ENCODE measurements at places on chromosomes 16 and 17. TPM values are rescaled to one million over a fixed set of nuclear protein-coding genes. Genes with fewer than 3 reads are reported as not detected.

GRCh38 chr16:21953541-21953902, 361 bp downstream of the UQCRC2 start:
- DNase-seq, result no peak

GRCh38 chr16:27195941-27196595, 7.3 kb upstream of the KDM8 start:
- DNase-seq, result no peak

DNA sequence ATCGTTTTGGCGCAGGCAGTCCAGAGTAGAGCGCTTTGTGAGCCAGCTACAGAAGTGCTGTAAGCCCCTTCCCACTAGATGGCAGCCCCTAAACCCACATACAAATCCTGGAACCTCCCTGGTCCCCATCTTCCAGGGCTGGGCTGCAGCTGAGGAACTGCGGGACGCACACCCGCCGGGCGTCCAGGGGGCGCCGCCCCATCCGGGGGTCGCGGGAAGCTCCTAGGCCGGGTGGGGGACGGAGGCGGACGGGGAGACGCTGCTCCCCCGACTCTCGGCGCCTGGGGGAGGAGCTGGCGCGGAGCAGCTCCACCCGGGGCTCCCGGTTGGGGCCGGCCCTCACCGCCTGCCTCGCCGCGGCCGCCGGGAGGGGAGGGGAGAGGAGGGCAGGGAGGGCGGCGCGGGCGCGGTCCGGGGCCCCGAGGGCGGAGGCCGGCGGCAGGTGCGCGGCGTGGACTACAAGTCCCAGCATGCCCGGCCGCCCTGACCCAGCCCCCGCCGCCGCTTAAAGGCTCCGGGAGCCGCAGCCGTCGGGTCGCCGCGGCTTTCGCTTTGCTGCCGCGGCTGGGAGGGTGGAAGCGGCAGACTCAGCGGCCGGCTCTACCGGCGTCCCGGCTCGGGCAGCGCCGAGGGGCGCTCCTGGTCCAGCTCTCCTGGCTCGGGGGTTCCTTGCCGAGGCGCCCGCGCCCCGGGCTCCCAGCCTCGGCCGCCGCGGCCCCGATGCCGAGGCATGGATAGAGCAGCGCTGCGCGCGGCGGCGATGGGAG, at the start of gene KSR1:
Gene KSR1 (plus strand): TSS at position 535 of the 767 bp plus-strand sequence. CDS start 196 bp downstream, at position 731.
- DNase-seq, result no peak

- DNase-seq, result no peak
Measured at GRCh38 chr17:68400404-68400735, 56.9 kb downstream of the WIPI1 start.

DNA sequence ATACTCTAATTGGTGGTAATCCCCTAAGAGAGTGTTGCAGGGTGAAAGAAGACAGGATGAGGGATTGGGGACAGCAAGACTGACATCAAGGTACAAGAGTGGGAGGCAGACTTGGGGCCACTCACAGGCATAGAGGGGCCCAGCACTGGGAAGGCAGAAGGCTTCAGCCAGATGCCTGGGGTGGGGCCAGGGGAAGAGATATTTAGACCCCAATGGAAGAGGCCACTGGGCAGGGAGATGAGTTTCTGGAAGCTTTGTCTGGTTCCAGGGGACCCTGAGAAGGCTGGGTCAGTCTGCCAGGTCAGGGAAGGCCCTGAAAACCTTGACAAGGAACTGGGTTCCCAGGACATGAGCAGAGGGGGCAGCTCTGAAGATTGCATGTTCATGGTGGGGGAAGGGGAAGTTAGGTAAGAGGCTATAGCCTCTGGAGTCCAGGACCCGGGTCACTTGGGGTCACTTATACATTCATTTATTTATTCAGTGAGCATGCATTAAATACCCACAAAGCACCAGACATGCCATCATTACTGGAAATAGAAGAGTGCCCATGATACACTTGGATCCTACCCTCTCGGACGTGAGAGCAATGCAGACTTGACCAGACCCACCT, 92.9 kb downstream of the TMEM132E start:
- DNase-seq, result no peak

- DNase-seq, result no peak
Measured at GRCh38 chr16:78297066-78297666, 197.7 kb downstream of the WWOX start.

DNA sequence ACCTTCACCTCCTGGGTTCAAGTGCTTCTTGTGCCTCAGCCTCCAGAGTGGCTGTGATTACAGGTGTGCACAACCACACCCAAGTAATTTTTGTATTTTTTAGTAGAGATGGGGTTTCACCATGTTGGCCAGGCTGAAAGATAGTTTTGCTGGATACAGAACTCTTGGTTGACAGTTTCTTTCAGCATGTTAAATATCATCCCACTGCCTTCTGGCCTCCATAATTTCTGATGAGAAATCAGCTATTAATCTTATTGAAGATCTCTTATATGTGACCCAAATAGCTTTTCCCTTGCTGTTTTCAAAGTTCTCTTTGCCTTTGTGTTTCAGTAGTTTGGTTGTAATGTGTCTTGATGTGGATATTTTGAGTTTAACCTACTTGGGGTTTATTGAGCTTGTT, 50.3 kb upstream of the BRD7 start:
- DNase-seq, result no peak

- no peak for DNase-seq
Measured at GRCh38 chr16:57335366-57335765, 23.2 kb upstream of the CCL22 start.

GRCh38 chr17:62681061-62681938, 53.8 kb downstream of the MRC2 start:
- DNase-seq, result no peak

DNA sequence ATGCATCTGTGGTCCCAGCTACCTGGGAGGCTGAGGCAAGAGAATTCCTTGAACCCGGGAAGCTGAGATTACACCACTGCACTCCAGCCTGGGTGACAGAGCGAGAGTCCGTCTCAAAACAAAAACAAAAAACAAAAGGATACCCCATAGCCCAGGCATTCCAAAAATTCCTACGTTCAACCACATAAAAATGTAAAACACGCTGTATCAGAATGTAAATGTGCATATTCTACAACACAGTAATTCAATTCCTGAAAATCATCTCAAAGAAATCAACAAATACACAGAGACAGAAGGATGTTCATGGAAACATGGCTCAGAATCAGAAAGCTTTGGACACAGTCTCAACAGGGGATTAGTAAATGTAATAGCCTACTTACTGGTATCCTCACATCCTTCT, 33.0 kb downstream of the COG7 start:
- no peak for DNase-seq

DNA sequence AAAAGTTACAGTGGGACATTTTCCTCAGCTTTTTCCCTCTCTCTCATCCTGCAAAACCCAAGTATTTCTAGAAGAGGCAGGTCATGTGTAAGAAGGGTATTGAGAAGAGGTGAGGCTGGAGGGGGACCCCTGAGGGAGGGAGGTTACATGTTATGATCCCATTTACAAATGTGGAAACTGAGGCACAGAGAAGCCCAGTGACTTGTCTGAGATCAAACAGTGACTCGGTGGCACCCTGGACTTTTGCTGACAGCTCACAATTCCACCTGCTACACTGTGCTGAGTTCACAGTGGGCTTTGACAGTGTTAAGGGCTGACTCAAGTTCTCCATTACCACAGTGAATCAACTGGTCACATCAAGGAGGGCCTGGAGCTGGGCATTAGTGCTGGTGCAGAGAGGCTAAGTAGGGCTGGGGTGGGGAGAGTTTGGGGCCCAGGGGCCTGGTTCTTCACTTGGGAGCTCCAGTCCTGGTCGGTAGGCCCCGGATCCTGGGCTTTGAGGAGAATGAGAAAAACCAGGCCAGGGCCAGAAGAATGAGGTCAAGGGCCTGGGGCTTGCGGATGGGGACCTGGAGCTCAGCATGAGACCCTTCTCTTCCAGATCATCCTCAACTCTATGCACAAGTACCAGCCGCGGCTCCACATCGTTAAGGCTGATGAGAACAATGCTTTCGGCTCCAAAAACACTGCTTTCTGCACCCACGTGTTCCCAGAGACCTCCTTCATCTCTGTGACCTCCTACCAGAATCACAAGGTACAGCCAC, 26.0 kb downstream of the TBX4 start:
- DNase-seq, result no peak

GRCh38 chr17:41382394-41382793, 288 bp upstream of the KRT34 start:
- DNase-seq, result no peak

- no peak for DNase-seq
Measured at GRCh38 chr17:79485991-79486390, 124.9 kb downstream of the RBFOX3 start.

GRCh38 chr17:30545024-30545423, 67.8 kb downstream of the GOSR1 start:
- no peak for DNase-seq

GRCh38 chr17:73551759-73552158, 92.5 kb downstream of the SDK2 start:
- DNase-seq, result no peak

DNA sequence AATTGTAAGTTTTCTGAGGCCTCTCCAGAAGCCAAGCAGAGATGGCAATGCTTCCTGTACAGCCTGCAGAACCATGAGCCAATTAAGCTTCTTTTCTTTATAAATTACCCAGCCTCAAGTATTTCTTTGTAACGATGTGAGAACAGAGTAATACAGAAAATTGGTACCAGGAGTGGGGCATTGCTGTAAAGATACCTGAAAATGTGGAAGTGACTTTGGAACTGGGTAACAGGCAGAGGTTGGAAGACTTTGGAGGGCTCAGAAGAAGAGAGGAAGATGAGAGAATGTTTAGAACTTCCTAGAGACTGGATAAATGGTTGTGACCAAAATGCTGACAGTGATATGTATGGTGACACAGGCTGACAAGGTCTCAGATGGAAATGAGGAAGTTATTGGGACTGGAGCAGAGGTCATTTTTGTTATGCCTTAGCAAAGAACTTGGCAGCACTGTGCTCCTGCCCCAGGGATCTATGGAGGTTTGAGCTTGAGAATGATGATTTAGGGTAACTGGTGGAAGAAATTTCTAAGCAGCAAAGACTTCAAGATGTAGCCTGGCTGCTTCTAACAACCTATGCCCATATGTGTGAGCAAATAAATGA, 23.1 kb downstream of the PRDM7 start:
- DNase-seq, result no peak

DNA sequence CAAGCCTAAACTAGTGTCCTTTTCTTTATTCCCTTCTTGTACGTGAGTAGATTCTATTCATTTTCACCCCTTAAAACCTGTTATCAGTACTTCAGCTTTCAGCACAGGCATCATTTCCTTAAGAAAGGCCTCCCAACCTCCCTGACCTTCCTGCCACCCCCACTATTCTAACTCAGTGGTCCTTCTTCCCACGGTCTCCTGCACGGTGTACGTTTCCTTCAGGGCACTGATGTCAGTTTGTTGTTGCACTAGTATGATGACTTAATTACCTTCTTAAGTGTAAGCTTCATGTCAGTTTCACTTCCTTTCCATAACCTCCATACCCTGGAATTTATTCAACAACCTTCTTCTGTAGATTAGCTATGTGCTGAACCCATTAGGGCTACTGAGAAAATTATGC, 484.2 kb downstream of the HS3ST4 start:
- no peak for DNase-seq

GRCh38 chr16:30743716-30744115, 4.5 kb upstream of the PHKG2 start:
- no peak for DNase-seq

- no peak for DNase-seq
Measured at GRCh38 chr17:44038604-44039011, 23.8 kb upstream of the TMEM101 start.

DNA sequence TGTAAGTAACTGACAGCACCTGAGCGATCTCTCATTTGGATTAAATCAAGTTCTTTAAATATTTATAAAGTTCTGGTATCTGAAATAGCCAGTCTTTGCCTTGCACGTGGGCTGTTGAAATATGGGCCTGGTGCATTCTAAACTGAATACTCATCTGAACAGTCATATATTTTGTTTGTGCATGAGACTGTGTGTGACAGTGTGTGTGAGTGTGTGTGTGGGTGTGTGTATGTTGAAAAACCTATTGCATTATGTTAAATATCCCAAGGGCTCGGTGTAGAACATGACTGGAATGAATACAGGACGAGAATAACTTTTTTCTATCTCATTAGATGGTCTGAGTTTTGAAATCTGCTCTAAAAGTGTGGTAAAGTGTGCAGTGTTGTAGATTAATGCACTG, 82.4 kb upstream of the TOX3 start:
- DNase-seq, result no peak

DNA sequence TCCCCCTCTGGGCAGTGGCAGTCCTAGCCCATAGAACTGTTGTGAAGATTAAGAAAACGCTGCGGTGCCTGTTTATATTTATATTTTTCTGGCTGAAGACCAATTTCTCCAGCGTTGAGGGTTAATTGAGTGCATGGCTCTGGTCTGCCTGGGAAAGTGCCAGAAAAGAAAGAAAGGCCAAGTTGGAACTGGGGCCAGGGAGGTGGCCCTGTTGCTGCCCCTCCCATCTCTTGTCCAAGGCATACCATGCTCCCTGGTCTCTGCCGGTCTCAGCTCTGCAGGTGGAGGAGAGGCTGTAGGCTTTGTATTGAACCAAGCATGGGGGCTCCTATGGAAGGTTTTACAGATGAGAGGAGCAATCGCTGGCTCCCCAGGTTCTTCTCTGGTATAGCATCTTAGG, 124.7 kb downstream of the MGAT5B start:
- no peak for DNase-seq

GRCh38 chr17:82033359-82034085, 2.0 kb downstream of the RAC3 start:
- DNase-seq, result no peak

- no peak for DNase-seq
Measured at GRCh38 chr17:74435775-74436359, 4.0 kb downstream of the GPRC5C start.

- DNase-seq, result no peak
Measured at GRCh38 chr16:77424871-77425604, 9.8 kb downstream of the ADAMTS18 start.

GRCh38 chr16:23802776-23803175, 33.0 kb upstream of the PRKCB start:
- no peak for DNase-seq

ZNF200 gene
- 6.1 TPM for total RNA-seq

OTOA gene
- total RNA-seq, result not detected

SLC6A2 gene
- total RNA-seq, result not detected

GAA gene
- total RNA-seq, result 21.8 TPM

CIBAR2 gene
- not detected for total RNA-seq

KRT33A gene
- not detected for total RNA-seq

EPX gene
- total RNA-seq, result not detected

PRAC2 gene
- total RNA-seq, result not detected

ARHGAP44 gene
- total RNA-seq, result 5.8 TPM

TAC4 gene
- not detected for total RNA-seq

CCL7 gene
- total RNA-seq, result not detected

GNG13 gene
- not detected for total RNA-seq

TUBB3 gene
- 996 TPM for total RNA-seq

ODAD4 gene
- 0.29 TPM for total RNA-seq

ADORA2B gene
- 53.0 TPM for total RNA-seq

VKORC1 gene
- total RNA-seq, result 214 TPM

EPOP gene
- 2.4 TPM for total RNA-seq

ZNF785 gene
- total RNA-seq, result 3.2 TPM

CHD9NB gene
- 1.5 TPM for total RNA-seq

DNAI2 gene
- not detected for total RNA-seq

SYNGR3 gene
- total RNA-seq, result 8.5 TPM

MNT gene
- 3.5 TPM for total RNA-seq

Data from epithelial cell of proximal tubule (primary cell).